Fibroblast of mammary gland (primary cell): ENCODE measurements at places on chromosomes 3 and 15.
A peak's percentile ranks its signal among the peaks of the same experiment; 100 is the strongest.

DNA sequence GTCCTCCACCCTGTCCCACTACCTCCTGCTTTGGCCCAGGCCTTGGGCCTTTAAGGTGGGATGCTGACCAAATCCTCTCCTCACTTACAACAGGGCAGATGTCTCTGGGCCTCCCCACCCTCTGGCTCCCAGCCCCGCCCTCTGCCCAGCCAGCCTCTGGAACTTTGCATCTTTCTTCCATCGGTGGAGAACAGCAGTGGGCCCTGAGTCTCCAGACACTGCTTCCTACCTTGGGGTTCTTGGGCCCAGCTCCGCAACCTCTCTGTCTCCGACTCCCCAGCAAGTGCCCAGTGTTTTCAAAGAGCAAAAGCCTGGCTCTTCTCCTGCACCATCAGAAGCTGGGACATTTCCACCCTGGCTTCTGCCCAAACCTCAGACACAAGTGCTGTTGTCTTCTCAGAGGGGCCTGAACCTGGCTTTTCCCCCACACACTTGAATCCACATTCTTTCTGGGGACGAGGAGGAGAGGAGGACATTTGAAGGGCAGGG, 33.1 kb downstream of the MRAS start:
- DNase-seq, result peak; percentile 34

DNA sequence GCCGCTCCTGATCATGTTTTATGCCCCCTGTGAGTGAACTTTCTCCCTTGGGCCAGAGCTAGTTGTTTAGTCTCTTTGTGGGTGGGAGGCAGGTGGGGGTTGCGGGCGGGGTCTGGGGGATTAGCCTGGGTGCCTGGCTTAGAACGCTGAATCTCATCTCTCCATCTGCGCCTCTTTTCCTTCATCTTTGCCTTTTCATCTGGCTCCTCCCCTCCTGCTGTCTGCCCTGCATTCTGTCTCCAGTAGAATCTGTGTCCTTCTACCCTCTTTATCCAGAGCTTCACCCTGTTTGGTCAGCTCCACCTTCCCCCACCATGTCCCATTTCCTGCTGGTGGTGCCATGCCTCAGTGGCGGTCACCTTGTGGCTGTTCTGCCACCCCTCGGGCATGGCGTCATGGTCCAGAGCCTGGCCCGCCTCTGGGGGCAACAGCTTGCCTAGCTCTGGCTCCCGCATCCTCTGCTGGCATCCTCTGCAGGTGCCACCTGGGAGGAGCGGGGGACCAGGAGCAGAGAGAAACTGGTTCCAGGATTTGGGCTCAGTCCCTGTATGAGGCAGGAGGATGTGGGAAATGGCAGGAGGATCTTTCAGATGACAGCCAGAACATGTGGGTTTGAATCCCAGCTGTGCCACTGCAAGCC, 44.3 kb downstream of the PDIA5 start:
- DNase-seq, result no peak

DNA sequence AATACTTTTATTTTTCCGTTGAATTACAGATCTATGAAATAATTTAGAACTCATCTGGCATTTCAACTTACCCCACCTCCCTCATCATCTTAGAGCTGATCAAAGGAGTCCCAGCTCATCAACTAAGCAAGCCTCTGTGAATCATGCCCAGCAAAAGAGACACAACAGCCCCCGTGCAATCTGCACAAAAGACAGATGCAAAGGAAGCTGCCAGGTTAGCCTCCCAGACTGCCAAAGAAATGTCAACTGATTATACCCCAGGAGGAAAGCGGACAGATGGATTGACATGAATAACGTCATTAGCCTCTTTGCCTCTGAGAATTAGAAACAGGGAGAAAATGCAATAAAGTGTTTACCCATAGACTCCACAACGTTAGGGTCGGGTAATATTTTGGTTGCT, 75.0 kb downstream of the GABRB3 start:
- DNase-seq, result no peak

DNA sequence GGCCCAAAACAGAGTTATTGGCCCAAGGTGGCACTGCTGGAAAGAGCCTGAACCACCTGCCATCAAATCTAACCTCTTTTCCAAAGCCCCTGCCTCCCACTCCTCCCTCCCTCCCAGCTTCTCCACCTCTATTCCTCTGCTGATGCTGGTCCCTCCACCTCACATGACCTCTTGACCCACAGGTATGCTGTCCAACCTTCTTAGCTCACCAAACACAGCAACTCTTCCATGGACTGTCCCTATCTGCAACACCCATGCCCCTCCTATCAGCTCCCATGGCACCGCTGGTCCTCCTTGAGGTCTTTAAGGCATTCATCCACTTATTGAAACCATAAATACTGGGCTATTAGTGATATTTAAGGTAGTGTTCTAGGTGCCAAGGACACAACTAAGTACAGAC, 12.6 kb downstream of the NUP210 start:
- no peak for DNase-seq

GRCh38 chr15:94749811-94750617, 518.7 kb downstream of the MCTP2 start:
- no peak for DNase-seq

DNA sequence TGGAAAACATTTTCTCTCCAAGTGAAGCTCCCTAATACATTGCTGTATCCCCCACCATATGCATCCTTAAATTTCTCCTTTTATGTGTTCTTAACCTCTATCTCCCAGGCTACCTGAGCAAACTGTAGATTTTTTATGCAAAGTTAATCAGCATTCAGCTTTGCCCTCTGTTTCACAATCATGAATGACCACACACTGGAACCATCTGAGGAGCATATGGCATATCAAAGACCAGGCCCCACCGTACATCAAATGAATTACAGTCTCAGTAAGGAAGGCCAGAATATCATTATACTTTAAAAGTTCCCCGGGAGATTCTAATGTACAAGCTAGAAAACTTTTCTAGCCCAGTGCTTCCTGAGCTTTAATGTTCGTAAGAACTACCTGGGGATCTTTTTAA, 115.5 kb upstream of the NECTIN3 start:
- DNase-seq, result peak; percentile 22

DNA sequence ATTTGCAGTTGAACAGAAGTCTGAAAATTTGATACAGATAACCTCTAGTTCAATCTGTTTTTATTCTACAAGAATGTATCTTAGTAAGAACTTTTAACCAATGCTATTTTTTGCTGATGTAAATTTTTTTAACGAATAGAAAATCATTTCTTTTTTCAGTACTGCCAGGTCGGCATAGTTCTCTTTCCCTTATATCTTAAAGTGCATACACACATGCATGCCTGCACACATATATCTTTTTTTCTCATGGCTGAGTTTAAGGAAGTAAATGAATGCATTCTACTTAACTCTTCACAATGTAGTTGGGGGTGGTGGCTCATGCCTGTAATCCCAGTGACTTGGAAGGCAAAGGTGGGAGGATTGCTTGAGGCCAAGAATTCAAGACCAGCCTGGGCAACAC, 48.4 kb downstream of the BLM start:
- no peak for DNase-seq

DNA sequence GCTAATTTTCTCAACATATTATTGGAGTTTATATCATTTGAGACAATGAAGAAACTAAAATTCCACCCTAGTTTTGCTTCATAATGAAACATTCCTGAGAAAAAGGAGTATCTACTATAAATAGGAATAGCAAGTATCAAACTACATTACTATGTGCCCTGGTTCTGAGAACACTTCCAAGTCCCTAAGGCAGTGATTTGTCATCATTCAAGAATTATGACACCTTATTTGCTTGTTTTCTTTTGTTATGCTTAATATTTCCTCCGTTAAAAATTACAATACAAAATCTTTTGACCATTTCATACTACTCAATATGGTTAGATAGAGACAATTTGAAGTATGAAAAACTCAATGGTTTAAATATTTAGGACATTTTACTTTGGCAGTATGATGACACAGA, 707.8 kb upstream of the GOLIM4 start:
- no peak for DNase-seq

- peak; percentile 34 for DNase-seq
Measured at GRCh38 chr3:33174711-33175414, 43.7 kb downstream of the SUSD5 start.

DNA sequence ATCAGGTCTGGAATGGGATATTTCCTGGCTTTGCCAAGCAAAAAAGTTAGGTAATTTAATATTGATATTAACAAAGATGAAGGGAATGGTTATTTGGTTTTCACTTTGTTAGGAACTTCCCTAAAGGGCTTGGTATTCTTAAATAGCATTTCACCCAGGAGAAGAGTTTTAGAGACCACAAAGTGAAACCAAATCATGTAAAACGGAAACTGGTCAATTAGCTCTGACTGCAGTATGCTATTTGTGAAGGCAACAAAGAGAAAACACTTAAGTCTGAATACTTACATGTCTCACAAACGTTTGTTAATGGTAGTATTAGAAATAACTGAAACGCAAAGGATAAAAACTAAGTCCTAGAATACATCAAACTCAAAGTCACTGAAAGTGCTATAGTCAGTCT, 32.4 kb upstream of the SETMAR start:
- DNase-seq, result no peak

DNA sequence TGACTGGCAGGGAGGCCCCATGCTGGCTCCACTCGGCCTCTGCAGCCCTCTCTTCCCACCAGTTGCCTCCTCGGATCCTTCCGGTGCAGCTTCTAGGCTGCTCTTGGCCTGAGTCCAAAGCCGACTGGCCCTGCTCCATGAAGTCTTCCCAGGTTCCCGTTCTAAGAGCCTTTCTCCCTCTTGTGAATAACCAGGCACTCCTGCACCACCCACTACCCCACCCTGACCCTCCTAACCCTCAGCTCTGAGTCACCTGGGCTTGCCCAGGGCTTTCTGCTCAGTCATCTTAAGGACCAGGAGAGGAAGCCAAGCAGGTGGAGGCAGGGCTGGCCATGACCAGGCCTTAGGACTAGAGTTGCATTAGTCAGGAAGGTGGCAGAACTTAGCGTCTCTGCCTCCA, 28.1 kb upstream of the CNBP start:
- peak; percentile 93 for DNase-seq

GRCh38 chr3:37694284-37694675, 167.4 kb upstream of the CTDSPL start:
- no peak for DNase-seq

- peak; percentile 11 for DNase-seq
Measured at GRCh38 chr15:36370051-36370730, 209.2 kb upstream of the CDIN1 start.

DNA sequence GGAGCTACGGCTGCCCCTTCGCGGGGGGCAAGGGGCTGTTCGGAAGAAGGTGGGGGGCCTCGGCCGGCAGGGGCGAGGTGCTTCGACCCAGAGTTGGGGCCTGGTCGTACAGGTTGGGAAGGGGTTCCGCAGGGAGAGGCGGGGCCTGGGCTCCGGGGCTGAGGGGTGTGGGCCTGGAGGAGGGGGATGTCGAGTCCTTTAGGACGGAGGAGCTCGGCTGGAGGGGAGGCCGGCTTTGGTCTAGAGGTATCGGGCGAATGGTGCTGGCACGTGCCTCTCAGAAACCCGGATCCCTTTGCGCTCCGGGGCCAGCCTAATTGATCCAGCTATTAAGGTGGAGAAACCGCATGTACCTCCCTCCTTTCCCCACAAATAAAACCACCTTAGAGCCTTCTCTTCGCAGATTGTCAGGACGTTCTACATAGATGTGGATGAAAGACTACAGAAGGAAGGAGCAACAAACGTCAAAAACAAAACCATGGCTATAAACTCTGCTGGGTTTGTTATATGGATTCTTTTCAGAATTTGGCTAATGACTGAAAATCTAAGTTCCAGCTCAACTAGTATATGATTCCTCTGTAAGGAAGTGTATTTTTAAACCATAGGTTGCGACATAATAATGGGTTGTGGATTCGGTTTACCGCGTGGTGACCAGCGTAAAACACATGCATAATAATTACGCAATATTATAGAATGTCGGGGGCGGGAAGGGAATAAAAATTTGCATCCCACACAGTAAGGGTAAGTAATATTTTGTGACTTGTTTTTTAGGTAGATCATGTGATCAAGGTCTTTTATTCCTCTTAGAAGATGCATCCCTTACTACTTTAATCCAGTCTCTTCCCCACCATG, 644 bp upstream of the NGLY1 start:
- DNase-seq, result peak; percentile 71

DNA sequence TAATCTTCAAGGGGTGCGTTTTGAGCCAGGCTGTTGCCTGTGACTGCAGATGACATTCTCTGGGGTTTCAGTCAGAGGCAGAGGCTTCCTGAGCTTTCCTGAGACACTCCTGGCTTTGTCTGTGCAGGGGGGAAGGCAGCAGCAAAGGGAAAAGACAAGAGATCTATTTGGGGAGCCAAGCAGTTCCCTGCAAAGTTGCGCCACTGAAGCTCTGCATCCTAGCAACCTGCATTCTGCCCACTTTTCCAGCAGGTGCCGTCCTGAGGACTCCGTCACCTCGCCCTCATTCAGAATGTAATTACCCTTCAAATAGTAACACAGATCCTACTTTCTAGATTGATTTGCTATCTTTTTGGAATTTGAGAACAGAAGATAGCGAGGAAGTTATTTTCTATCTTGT, 1.9 kb upstream of the TMEM158 start:
- DNase-seq, result no peak

- DNase-seq, result no peak
Measured at GRCh38 chr3:11914651-11915050, 68.0 kb upstream of the TAMM41 start.

DNA sequence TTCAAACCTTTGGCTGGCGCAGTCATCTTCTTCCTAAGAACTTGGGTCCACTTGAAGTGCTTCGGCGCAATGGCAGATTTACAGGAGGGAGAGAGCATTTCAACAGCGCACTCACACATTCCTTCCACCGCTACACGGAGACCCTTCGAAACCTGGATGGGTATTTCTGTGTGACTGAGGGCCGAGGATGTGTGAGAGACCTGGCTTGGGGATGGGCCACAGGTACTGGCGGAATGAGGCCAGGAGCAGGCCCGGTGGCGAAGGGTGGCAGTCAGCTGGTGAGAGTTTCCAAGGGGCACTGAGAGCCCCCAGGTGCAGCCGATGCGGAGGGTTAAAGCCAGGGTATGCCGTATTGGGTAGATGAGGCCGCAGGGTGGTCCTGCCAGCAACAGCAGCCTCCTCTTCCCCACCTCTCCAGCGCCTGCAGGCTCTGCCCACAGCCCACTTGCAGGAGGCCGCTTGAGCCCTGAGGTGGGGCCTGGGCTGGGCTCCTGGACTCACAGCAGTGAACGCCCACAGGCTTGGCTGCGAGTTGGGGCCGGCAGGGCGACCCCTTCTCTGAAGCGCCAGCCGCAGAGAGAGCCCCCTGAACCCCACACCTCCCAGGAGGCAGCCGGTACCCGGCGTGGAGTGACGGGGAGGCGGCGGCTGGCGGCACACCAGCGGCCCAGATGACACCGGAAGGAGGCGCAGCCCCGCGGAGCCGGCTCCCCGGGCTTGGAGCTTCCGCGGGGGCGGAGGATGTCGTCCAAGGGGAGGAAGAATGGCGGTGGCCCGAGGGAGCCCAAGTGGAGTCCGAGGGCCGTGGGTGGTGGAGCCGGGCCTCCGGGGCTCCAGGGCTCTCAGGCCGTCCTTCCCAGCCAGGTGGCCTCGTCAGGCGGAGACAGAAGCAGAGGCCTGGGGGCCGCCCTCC, 166.5 kb downstream of the NSMCE3 start:
- peak; percentile 44 for DNase-seq
